Kidney epithelial cell (primary cell): ENCODE measurements at places on chromosomes 5 and 9.

GRCh38 chr9:2072752-2073405, 57.7 kb downstream of the SMARCA2 start:
- DNase-seq = no peak

DNA sequence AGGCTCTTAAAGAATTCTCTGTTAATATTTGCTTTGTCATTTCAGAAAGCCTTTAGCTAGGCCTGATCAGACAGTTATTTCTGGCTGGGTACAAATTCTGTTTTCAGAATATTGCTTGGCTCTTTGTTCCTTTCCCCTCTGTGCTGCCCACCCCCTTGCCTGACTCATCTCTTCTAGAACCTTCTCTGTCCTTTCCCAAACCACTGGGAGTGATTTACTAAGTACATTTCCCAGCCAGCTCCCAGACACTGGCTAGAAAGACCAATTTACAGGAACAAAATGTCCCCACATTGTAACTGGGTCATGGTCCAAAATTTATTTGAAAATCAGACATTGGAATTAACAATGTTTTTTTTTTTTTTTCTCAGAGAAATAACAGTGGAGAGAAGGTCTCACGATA, 133.1 kb upstream of the MAP1B start:
- no peak for DNase-seq

DNA sequence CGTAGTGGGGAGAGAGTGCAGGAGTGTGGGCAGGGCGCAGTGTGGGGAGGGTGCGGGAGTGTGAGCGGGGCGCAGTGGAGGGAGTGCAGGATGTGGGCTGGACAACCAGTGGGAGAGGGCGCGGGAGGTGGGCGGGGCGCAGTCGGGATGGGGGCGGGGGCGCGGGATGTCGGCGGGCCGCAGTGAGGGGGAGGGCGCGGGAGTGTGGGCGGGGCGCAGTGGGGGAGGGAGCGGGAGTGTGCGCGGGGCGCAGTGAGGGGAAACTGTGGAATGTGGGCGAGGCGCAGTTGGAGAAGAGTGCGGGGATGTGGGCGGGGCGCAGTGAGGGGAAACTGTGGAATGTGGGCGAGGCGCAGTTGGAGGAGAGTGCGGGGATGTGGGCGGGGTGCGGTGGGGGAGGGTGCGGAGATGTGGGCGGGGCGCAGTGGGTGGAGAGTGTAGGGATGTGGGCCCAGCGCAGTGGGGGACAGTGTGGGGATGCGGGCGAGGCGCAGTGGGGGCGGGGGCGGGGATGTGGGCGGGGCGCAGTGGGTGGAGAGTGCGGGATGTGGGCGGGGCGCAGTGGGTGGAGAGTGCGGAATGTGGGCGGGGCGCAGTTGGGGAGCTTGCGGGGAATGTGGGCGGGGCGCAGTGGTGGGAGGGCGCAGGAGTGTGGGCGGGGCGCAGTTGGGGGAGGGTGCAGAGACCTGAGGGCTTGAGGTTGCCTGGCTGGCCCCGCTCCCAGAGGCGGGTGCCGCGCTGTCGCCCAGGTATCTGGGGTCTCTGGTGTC, at the start of gene NXNL2:
NXNL2 (plus strand) TSS at position 723 of the 770 bp plus-strand sequence. CDS start 257 bp downstream, outside the sequence.
- DNase-seq = no peak

DNA sequence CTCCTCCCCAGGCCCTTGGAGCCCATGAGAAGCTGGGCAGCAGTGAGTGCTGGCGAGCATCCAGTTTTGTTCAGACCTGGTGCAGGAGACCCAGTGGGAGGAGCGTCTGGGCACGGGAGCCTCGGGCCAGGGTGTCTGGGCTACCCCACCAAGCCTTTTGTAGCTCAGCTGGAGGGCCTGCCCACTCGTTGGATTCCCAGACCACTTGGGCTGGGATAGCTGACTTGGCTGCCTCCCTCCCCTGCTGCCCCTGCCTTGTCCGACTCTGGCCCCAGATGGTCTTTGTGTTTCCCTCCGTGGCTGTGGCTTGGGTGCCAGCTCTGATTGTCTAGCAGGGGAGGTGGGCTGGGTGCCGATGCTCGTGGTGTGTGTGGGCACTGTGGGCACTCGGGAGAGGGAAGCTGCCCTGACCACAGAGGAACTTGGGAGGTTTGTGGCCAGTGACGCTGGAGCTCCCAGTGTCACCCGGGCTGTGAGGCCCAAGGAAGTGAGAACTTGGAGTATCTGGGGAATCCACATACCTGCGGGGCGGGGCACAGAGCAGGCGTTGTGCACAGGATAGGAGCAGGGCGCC, 47.3 kb downstream of the WNK2 start:
- DNase-seq = no peak

GRCh38 chr9:4207123-4207875, 92.6 kb downstream of the GLIS3 start:
- DNase-seq = no peak

DNA sequence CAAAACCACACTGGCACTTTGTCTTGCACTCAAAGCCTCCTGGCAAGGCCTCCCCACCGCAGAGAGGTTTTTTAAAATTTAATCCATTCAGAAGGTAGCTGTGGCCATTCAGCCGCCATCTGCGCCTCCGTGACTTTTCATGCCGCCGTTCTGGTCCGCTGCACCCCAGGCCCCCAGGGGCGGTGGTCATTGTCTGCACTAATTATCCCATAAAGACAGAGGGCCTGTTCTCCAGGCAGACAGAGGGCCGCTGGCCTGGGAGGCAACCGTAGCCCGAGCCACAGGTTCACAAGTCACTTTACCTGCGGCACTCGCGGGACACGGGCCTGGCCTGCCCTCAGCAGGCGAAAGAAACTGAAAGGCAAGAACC, 49.4 kb downstream of the EXD3 start:
- no peak for DNase-seq

- DNase-seq = no peak
Observed at GRCh38 chr5:78280261-78280660, 14.2 kb downstream of the AP3B1 start.
